RWPE2 (cell line): ENCODE measurements at places on chromosomes 16 and 17.

GRCh38 chr17:2309338-2310154 lies 5.8 kb downstream of the SRR start:
- DNase-seq = no peak

DNA sequence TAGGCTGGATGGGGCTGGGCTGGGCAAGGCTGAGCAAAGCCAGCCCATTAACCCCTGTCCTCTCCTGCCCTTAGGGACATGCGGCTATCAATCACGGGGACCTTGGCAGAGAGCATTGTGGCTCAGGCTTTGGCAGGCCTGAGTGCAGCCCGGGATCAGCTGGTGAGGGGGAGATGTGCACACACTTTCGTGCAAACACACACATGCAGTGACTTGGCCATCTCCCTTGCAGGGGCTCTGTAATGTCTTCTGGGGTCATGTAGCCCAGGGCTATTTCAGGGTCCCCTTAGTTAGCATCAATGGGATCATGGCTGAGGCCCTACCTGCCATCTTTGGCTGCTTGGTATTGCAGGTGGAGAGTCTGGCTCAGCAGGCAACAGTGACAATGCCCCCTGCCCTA lies 6.9 kb downstream of the CARMIL2 start:
- DNase-seq = no peak

GRCh38 chr17:34527908-34528470 lies 51.4 kb upstream of the TMEM132E start:
- no peak for DNase-seq

GRCh38 chr16:651844-652243 lies 2.7 kb downstream of the WDR90 start:
- no peak for DNase-seq

DNA sequence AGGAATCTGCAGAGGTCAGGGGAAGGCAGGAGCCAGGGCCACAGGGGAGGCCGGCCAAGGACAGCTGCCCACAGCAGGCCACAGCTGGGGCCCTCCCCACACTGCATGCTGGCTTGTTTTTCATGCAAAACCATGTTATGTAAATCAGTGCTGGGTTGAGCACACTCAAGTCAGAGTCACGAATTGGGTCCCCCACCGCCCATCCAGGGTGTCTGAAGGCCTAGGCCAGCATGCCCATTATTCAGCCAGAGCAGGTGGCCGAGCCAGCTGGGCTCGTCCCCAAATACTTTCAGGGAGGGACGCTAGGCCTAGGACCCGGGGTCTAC lies 51.2 kb upstream of the TOB1 start:
- DNase-seq = no peak

- no peak for DNase-seq
These were observed 114.5 kb upstream of the C17orf78 start for GRCh38 chr17:37261286-37261685.

DNA sequence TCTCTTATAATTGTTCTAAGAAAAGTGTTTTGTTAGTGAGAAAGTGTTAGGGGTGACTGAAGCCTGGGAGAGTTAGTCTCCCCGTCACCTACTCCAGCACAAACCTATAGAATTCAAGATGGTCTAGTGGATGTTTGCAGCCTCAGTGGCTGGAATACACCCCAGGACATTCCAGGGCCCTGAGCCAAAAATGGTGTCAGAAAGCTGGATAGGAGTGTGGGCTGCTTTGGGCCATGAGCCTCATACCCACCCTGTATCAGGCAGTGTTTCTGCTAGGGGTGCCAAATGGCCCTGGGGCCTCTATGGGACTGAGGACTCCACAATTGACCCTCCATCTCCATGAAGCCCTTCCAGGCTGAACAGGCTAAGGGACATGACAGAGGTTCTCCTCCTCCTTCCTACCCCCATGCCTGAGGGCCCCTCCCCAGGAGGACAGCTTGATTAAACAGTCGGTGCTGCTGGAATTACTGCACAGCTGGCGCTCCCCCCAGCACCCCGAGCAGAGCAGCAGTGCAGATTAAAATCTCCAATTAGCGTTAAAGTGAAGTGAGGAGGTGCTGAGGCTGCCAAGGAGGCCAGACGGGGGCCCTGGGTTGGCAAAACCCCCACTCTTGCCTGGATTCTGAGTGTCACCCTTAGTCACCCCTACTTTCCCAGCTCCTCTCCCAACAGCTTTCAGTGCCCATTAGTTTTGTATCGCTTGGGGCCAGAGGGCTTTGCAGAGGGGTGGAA lies 59.1 kb downstream of the NEUROD2 start:
- no peak for DNase-seq

DNA sequence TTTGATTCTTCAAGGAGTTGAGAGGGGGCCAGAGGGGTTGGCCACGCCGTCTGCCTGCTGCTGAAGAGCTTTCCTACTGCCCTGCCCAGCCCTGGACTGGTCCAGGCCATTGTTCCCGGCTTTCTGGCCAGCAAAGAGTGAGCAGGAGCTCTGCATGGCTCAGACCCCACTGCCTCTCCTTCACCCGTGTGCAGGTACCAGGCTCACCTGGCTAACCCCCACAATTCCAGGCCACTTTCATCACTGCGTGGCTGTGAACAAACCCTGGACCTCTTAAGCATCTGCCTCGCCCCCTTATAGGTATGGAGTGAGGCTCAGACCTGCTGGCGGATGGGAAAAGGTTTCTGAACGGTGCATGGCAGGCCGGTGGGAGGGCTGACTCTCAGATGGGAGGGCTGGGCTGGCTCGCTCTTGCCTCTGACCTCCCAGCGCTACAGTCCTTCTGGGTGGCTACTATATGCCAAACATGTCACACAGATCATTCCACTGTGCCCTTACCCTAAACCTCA lies 8.9 kb downstream of the ZNF319 start:
- no peak for DNase-seq

GRCh38 chr16:9489835-9490467 lies 398.5 kb downstream of the HAPSTR1 start:
- no peak for DNase-seq

DNA sequence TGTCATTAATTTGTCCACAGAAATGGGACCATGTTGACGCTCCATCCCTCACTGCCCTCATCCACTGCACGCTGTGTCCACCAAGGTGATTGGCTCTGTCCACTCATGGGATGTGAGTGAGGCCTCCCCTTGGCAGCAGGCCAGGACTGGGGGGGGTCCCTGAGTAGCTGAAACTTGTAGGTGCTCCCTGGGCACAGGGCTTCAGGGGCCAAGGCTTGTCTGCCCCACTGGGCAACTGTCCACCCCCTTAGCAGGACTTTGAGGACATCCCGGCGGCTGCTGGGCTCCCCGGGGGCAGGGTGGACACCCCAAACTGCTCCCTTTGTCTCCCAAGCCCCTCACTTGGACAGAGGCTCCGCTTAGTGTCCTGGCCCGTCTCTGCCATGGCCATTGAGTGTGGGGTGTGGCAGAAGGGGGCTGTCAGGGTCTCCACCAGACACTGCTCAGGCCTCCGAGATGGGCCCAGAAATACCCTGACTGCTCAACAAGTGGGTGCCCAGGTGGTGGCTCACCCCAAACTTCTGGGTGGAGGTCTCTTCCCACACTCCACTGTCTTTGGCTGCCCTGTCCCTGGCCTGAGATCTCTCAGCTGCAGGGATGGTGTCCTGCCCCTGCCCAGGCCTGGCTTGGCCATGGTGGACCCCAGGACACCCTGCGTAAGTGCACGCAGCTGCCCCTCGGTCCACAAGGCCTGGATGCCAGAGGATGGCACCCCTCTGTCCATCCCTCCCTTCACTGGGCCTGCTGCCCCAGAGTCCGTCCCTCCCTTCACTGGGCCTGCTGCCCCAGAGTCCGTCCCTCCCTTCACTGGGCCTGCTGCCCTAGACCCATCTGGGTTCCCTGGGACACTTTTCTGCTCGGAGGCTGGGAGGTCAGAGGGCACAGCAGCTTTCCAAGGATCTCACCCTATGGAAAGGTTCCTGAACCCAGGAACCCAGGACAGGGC lies 2.9 kb upstream of the RAB40C start:
- no peak for DNase-seq

DNA sequence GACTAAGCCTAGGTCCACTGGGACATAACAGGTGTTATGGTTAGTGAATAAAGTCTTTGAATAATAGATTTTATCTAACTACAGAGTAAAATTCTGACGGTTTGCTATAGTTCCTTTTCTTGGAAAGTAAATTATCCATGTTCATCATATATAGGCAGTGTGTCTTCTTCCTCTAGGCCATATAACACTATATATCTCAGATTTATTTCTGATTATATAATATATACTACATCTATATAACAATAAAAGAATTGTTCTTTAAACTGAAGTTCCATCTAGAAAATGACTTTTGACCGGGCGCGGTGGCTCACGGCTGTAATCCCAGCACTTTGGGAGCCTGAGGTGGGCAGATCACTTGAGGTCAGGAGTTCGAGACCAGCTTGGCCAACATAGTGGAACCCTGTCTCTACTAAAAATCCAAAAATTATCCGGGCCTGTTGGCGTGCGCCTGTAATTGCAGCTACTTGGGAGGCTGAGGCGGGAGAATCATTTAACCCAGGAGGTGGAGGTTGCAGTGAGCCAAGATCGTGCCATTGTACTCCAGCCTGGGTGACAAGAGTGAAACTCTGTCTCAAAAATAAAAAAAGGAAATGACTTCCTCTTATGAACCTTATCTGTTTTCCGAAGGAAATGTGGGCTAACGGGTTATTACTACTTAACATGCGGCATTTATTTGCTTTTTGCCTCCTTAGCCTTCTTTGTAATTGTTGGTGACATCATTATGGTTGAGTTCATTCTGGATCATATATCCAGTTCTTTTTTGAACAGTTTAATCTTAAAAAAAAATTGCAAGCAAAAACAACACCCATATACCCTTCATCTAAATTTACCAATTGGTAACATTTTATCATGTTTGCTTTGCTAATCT lies 29.2 kb downstream of the NOL11 start:
- no peak for DNase-seq

- DNase-seq = no peak
These were observed 69.9 kb upstream of the CBX4 start for GRCh38 chr17:79909121-79909520.

DNA sequence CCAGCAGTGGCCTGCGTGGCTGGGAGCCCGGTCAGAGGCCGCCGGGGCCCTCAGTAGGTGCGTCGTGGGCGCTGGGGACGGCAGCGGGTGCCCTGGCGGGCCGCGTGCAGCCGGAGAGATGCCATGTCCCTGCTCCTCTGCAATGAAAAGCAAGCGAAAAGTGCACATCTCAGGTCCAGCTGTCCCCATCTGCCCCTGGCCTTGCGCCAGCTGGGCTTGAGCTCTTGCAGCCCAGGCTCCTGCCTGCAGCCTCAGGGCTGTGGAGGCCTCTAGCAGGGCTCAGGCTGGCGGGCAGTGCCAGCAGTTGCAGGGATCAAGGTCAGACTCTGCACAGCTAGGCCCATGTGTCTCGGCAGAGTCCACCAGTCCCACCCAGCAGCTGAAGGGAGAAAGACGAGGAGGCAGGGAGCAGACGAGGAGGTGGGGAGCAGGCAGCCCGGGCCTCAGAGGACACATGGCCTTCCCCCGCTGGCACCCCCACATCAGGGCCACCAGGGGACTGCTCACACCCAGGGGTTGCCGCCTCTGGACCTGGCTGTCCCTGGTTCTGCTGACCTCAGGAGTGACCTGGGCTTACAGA lies 11.2 kb downstream of the SLC16A3 start:
- no peak for DNase-seq

DNA sequence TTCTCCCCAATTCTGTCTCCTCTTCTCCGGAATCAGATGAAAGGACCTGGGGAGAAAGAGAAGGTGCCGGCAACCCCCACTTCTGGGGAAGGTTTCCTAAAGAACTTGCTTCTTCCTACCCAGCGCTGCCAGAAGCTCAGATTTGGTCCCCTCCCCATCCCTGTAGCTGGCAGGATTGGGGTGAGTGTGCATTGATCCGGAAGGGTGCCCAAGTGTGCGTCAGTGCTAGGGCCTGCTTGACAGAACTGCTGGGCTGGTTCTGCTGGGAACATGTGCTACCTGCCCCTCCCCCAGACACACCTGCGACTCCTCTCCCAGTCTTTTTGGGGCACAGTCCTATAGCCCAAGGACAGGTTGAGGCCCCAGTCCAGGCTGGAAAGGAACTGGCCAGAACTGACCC lies 3.3 kb downstream of the ARL4D start:
- DNase-seq = no peak

GRCh38 chr16:22402191-22402590 lies 27.8 kb upstream of the CDR2 start:
- DNase-seq = no peak

DNA sequence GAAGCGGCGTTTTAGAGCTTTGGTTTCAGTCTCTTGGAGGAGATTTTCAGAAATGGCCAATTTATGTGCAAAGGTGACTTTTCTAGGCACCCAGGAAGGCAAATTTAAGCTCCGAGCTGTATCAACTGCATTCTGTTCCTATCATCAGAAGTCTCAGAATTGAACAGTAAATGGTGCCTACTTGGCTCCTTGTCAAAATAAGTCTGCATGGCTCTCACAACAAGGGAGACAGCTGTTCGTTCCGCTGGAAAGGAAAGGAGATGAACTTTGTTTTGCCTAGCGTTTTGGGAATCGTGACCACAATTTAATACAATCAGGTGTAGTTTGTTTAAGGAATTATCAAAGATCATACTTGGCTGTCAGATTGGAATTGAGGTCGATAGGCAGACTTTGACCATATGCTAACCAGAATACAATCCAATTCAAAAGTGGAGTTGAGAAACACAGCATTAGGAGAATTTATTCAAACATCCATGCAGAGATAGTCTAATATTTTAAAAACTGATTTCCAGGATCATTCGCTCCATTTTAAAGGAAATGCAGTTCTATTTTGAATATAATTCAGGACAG lies 139.4 kb downstream of the CPPED1 start:
- no peak for DNase-seq

DNA sequence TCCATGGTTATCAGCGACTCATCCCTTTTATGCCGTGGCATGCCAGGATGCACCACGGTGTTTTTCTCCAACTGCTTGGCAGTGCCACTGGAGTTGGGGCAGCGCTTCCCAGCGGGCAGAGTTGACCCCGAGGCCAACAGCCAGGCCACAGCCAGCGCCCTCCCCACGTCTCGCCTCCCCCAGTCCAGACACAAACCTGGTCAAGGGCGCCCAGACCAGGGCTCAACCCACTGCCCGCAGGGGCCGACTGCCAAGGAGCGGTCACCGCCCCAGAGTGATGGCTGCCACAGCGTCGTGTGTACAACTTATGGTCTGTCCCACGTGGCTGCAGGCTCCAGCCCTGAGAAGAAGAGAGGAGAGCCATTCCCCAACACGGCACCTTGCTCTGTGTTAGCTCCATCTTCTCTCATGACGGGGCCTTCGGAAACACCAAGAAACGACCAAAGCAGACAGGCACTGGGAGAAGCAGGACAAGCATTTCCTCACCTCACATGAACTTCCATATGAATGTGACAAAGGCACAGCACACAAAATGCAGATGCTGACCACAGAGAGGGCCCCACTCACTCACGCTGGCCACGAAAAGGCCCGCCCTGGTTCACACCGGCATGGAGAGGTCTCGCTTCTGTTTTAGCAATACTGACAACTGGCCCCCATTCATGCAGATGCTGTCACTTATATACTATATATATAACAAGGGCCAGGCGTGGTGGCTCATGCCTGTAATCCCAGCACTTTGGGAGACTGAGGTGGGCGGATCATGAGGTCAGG lies 27.0 kb downstream of the AXIN1 start:
- no peak for DNase-seq
